ENCODE measurements at places on chromosomes 7 and 10. TPM values are rescaled to one million over a fixed set of nuclear protein-coding genes. Genes with fewer than 3 reads are reported as not detected.

Gene RSPH10B2
- 0.28 TPM for total RNA-seq

Gene IDI2
- not detected for total RNA-seq

Gene TWIST1
- 4.6 TPM for total RNA-seq

Gene ACTL6B
- not detected for total RNA-seq

Gene AKR1E2
- total RNA-seq, result 9.2 TPM

Gene ZNF488
- total RNA-seq, result 15.0 TPM

Data from A549 treated with DMSO at 1 μM for 4 hours (cell line).